ENCODE measurements at places on chromosomes 5 and 9.

DNA sequence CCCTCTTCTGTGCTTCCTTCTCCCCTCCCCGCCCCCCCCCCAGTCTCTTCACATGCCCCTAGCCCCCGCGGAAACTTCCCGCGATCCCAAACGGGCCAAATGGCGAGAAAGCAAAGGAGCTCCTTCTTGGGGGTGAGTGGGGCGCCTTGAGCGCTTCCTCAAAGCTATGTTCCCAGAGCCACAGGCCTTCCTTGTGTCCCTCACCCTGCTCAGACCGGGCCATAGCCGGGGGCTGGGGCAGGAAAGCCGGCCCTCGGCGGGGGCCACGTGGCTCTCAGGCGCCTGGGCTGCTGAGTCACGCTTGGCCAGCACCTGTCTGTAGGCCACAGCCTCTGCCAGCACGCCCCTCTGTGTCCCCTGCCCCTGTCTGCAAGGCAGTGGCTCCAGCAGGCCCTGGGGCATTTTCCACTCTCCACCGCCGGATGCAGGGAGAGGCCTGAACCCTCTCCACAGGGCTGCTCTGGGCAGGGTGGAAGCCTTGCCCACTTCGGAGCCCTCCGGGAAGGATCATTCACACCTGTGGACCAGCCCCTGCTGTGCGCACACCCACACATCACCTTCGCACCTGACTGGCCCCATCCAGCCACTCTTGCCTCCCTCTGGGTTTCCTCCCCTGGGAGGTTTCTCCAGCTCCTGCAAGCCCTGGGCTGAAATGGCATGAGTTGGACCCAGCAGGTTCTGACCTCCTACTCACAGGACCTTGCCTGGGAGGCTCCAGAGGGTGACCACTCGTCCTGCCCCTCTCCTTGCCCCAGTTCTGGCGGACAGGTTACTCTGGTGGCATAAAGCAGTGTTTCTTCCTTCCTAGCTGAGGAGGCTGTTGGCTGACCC, 1.2 kb upstream of the SQSTM1 start:
- DNase-seq, result peak; percentile 71

- no peak for DNase-seq
Observed at GRCh38 chr5:14227513-14227912, 84.4 kb downstream of the TRIO start.

DNA sequence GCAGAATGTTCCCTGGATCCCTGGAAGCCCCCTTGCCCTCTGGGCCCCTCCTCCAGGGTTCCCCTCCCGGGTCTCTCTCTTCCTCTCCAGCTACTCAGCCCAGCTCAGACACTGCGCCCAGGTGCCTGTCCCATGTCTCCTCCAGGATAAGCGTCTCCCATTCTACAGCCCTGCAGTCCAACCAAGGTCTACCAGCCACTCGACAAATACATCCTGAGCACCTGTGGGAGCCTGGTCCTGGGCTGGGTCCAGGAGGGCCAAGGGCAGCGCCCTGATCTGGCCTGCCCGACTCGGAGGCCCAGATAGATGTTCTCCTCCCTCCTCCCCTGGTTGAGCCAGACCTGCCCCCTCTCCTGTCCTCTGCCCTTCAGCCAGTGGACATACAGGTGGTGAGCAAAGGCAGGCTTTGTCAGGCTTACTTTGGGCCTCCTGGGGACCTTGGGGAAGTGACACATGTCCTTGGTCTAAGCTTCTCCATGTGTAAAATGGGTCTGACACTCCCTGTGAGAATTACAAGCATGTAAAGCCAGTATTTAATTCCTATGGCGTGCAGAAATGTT, 1.4 kb downstream of the FLT4 start:
- DNase-seq, result no peak

- no peak for DNase-seq
Observed at GRCh38 chr5:72232838-72233237, 87.2 kb downstream of the MRPS27 start.

DNA sequence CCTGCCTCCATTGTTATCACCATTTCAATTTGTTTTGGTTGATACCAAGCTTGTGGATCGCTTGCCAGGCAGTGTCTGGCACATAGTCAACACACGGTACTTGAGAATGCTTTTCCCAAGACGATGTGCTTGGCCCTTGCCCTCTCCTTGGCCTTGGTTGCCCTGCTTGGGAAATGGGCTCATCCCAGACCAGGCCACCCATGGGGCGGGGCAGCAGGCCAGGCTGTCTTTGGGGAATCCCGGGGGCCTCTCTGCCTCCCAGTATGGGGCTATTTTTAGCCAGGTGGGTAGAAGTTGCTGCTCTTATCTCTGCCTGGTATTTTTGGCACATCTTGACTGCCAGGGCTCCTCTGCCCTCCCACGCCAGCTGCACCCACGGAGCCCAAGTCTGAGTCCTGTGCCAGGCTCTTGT, 49.9 kb downstream of the LMX1B start:
- DNase-seq, result no peak

DNA sequence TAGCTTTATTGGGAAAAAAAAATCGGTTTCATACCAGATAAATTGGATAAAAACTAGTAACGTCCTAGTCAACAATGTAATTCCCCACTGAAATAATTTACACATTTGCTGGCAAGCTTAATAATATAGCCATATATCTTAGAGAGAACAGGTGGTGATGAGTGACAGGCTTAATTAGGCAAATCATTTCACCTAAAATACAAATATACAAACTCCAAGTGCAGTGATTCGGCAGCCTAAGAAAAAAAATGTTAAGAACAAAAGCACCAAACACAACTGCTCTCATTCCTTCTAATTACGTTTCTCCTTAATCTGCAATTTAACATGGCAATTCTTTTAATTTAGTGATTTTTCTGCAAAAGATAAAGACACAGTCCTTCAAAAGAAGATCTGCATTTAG, 56.0 kb upstream of the SLC25A51 start:
- no peak for DNase-seq

DNA sequence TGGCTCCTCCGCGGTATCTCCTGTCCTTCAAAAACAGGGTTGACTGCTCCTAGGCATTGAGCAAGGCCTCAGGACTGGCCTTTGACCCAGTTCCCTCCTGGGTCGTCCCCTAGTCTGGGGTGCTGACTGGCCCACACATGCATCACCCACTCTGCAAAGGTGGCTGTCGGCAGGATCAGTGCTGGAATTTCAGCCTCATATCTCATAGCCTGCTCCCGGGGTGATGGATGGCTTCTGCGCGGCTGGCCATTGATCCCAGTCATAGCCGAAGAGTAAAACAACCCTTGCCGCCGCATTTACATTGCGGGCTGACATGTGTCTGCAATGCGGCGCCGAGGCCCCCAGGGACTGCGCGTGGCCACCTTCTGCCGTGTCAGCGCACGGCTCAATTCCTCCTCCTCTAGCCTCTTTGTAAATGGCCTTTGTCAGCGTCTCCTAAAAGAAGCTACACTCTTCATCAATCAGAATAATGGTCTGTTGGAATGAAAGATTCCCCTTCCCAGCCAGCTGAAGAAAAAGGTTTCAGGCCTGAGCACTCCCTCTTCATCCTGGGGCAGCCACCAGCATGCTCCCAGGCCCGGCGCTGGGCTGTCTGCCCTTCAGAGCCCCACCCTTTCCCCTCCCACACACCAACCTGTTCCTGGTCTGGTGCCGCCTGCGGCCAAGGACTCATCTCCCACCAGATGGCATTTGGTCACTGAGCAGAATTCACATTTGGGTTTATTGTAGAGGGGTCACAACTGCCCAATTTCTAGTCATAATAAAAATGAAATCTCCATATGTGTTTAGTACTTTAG, 159.0 kb downstream of the PJA2 start:
- DNase-seq, result no peak

DNA sequence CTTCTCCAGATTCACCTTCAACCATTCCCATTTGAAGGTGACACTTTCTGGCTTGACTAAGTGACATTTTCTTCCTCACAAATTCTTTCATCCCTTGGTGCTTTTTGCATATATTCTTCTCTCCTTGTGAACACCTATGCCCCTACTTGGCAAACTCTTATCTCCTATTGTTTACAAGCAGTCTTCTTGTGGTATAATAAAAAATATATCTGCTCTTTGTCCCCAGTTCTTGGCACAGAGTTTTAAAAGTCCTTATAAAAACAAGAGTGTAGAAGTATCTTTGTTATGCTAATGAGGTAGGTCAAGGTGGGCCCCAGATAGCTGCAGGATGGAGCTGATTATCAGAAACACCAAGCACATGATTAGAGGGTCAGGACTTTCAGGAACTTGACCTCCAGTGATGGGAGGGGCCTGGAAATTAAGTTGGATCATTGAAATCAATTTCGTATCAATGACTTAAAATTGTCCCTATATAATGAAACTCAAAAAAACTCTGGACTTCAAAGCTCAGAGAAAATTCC, 38.0 kb downstream of the TMEM161B start:
- DNase-seq, result no peak

GRCh38 chr9:121362813-121363621, 7.0 kb downstream of the STOM start:
- DNase-seq, result no peak

DNA sequence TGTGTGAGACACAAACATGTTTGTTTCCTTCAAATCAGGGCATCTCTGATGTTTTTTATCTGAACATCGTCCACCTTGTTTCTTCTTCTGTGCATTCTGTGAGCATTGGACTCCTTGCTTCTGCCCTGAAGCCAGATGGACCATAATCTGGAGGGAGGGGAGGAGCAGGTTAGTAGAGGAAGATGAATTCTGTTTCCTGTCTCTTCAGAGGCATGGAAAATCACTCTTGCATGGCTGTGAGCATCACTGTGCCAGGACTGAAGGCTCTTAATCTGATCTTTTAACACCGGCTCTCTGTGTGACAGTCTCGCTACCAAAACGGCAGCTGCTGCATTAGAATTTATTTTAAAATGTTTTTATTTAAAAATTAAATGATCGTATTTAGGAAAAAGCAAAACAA, 43.3 kb downstream of the TLE4 start:
- DNase-seq, result no peak

GRCh38 chr5:40618926-40619325, 60.8 kb upstream of the PTGER4 start:
- DNase-seq, result no peak

GRCh38 chr5:74578356-74579044, 62.0 kb downstream of the ENC1 start:
- DNase-seq, result no peak

- DNase-seq, result no peak
Observed at GRCh38 chr9:6673326-6674025, 27.9 kb upstream of the GLDC start.

GRCh38 chr5:129459450-129459776, 685 bp upstream of the ADAMTS19 start:
- DNase-seq, result no peak

DNA sequence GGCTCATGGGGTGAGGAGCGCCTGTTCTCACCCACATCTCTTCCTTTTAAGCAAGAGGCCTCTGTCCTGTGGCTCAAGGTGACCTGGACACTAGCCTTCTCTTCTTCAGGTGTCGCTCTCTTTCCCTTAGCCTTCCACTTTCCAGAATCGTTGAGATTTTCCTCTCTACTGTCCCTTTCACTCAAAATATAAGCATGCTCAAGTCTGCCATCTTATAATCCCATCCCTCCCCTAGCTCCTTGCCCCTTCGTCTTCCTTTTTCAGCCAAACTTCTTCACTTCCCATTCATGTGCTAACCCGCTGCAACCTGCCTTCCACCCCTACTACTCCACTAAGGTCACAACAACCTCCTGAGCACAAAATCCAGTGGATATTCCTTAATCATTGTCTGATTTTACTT, 13.1 kb downstream of the PTGR1 start:
- no peak for DNase-seq

DNA sequence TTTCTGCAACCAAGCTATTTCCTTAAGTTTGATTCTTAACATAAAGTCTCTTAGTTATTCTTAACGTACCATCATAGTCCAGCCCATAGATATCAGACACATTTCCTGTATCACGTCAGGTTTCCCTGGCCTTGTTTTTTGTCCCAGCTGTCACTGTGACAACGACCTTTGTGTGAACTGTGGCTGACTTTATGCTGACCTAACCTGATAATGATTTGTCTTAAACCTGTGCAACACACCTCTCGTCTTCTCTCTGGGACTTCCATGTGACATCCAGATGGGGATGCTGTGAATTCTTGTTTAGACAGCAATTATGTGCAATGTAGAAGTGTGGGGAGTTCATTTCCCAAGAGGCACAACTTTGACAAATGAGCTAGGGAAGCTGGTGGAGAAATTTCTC, 662.8 kb downstream of the PTPRD start:
- DNase-seq, result no peak

DNA sequence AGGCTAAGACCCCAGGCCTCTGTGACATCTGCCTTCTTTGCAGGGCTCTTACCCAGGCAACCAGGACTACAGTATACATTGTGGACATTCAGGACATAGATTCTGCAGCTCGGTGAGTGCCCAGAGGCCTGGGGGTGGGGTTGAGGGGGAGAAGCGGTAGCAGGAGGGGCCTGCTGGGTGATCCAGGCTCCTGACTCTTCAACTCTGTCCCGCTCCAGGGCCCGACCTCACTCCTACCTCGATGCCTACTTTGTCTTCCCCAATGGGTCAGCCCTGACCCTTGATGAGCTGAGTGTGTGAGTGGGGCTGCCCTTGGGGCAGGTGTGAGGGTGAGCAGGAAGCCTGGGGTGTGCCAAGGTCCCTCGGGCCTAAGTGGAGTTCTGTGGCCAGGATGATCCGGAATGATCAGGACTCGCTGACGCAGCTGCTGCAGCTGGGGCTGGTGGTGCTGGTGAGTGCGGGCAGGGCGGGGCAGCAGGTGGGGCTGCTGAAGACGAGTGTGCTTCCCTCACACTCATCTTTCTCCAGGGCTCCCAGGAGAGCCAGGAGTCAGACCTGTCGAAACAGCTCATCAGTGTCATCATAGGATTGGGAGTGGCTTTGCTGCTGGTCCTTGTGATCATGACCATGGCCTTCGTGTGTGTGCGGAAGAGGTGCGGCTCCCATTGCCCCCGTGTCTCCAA, 19.8 kb downstream of the GPRIN1 start:
- DNase-seq, result no peak

DNA sequence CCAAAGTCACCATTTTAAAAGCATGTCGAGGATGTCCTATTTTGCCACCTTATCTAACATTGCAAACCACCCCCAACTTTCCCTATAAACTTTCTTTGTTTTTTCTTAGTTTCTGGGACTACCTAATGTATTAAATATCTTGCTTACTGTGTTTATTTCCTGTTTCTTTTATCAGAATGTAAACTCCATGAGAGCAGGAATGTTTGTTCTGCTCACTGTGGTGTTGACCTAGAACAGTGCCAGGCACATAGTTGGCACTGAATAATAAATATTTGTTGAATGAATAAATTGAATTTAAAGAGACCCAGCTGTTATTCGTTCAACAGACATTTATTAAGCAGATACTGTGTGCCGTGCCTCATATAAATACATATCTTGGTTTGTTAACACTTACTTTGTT, 35.2 kb downstream of the MACIR start:
- no peak for DNase-seq

All from nucleus accumbens (tissue), 56 donors.